GM13976 (cell line): ENCODE measurements at places on chromosomes 12 and 14.

DNA sequence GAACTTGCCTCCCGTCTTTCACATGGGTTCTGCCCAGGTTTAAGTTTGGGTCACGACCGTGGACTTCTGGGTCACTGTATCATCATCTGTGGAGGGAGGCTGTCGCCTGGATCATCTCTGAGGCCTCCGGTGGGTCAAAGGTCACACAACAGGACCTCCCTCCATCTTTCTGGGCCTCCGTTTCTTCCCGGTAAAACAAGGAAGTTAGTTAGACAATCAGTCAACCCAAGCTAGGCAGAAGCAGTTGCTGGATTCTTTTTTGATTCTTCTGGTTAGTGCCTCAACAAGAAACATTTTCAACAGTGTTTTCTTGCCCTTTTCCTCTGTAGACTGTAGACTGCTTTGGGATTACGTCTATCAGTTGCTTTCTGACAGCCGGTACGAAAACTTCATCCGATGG is 186.6 kb upstream of the BCL2L14 start:
- no peak for DNase-seq

DNA sequence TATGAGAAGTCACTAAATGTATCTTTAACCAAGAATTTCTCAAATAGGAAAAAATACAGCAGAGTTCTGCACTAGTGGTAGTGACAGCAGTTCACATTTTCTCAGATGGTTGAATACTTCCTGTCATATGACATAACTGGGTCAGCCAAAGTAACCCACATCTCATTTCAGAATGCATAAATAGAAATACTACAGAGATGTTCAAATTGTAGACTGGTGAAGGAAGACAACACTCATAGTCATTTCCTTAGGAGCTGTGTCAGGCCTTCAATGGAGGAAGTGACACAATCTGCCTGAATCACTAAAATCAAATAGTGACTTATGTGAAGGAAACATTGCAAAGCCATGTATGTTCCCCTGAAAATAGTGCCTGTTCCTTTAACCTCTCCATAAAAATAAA is 32.4 kb downstream of the FERMT2 start:
- peak; percentile 61 for DNase-seq

GRCh38 chr14:33414041-33414440 is 475.4 kb downstream of the NPAS3 start:
- no peak for DNase-seq

DNA sequence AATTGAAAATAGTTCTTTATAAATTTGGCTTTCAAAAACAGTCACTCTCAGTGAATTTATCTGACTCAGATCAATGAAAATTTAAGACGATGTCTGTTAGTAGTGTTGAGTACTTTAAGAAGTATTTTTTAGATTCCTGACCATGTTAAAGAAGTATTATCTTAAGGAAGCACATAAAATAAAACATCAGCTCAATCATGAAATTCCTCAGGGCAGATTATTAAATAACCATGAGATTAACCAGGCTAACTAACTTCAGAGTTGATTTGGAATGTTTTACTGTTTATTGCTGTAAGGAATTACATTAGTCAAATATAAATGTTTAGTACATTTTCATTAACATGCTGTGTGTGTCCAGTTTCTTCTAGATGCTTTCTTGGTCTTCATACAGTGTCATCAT is 160.2 kb downstream of the PELI2 start:
- no peak for DNase-seq

- DNase-seq, result no peak
Observed at GRCh38 chr14:57364659-57365450, 25.5 kb upstream of the NAA30 start.

DNA sequence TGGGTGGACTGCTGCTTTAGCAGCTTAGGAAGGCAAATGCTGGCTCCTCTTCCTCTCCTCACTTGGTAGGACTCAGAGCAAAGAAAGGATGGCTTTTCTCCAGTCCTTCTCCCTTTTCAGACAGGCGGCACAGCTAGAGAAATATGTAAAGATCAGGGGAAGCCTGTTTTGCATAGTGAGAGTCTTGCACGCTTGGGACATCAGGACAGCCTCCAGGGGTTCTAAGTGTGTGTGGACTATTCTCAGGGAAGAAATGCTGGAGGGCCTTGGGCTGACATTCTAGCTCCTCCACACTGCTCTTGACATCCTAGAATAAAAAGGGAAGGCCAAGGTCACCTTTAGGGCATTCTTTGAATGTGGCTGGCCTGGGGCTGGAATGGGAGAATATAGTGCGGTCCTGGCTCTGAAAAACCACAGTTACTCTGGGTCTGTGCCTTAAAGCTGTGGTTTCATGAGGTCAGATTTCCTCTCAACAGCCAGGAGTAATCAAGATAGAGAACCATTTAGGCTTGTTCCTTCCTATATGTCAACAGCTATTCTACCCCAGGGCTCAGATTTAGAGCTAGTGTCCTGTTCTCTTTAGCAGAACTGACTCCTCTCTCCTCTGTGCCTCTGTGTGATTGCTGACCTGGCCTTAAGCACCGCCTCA is 24.3 kb downstream of the CMA1 start:
- DNase-seq, result no peak
